ENCODE measurements at places on chromosomes 11 and 22.

DNA sequence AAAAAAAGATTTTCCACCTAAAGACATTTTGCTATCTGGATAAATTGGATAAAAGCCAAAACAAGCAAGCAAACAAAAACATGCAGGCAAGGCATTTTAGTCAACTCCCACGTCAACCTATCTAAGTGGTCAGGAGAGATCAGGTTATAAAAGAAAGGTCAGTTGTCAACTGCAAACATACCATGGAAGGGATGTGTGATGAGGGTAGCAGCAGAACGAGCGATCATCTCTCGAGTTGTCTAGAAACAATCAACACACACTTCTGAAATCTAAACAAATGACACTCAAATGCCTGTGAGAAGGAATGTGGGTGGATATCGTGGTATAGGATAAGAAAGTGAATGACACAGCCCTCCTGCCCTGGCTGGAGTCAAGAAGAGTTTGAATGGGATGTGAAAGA is 10.9 kb downstream of the MTCH2 start:
- no peak for DNase-seq

DNA sequence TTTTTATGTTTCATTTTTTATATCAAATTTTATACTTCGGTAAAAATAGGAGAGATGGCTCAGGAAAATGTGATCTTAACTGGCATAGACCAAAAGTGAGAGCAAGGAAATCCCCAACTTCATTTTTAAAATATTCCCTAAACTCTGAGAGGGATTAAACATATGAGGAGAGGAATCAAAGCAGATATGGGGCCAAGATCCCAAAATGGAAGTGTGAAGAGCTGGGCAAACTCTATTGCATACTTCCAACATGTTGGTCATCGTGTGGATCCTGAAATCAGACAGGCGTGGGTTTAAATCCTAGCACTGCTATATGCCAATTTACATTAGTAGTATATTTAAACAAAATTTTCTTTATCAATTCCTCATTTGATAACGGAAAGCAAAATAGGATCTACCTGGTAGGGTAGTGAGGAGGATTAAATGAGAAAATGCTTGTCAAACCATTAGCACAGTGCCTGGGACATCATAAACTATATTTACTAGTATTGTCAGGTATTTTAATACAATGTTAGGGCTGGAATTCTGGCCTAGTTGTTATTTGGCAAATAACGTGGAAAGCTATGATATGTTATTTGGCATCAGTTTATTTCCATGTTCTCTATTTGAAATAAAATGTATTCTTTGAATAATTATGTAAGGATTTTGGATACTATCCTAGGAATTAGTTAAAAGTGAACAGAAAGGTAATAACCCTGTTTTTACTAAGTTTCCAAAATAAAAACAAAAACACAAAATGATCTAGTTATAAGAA is 392.8 kb upstream of the CCDC90B start:
- no peak for DNase-seq

GRCh38 chr22:44650806-44651205 is 51.2 kb upstream of the PRR5 start:
- DNase-seq: no peak

DNA sequence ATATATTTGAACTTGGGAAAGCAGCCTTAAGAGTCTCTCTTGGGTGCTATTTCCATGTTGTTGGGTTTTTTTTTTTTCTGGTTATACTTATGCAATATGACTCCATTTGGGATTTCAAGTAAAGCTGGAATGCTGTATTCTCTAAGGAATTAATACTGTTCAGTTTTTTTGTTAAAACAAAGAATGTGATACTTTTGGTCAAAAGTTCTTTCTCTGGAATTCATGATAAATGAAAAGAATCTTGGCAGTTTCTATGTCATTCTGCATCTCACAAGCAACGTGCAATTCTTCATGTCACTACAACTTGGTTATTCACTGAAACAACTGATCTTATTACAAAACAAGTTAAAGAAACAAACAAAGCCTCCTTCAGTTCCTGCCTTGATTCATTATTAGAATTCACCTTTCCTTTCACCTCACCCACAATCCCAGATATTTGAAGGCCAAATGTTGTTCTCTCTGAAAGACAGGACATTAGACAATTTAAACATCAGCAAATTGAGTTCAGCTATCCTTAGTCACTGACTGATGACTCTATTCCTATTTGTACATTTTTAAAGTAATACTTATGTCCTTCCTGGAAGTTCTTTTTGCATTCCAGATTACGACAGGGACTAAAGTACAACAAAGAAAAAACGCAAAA is 176.2 kb downstream of the SBF2 start:
- no peak for DNase-seq

GRCh38 chr11:112627588-112628045 is 333.6 kb upstream of the NCAM1 start:
- DNase-seq: peak; percentile 55

GRCh38 chr22:46001426-46002106 is 24.6 kb upstream of the WNT7B start:
- no peak for DNase-seq

- peak; percentile 15 for DNase-seq
Measured at GRCh38 chr11:95849087-95849825, 59.0 kb downstream of the CEP57 start.

GRCh38 chr11:26149585-26149984 is 182.3 kb upstream of the ANO3 start:
- DNase-seq: no peak

DNA sequence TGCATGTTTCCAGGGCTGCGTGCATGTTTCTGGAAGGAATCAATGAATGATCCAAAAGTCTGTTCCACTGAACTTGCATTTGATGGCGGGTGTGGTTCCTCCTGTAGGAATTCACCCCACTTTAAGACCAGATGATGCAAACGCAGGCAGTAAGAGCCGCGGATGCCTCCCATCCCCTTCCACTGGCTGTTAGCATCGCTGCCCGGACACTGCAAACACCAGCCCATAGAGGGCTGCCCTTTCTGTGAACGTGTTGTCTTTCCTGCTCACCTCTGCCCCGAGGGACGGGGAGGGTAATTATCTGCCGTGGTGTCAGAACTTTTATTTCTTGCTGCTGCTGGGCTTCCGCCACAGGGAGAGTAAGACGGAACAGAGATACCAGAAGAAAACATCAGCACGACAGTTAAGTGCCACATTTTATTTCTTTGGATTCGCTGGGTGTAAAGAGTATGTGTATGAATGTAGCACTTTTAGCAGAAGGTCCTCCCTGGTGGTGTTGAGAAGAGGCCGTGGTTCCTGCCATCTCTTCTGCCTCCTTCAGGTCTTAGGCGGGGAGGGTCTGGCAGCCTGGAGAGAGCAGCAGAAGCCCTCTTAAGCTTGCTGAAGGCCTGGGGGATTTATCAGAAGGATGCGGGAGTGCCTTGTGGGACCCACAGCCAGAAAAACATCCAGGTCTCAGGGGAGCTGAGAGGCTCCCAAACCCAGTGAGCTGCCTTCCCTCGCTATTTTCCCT is 53.2 kb upstream of the NECTIN1 start:
- DNase-seq: no peak

GRCh38 chr22:20064140-20064480 is 15.9 kb upstream of the DGCR8 start:
- no peak for DNase-seq

DNA sequence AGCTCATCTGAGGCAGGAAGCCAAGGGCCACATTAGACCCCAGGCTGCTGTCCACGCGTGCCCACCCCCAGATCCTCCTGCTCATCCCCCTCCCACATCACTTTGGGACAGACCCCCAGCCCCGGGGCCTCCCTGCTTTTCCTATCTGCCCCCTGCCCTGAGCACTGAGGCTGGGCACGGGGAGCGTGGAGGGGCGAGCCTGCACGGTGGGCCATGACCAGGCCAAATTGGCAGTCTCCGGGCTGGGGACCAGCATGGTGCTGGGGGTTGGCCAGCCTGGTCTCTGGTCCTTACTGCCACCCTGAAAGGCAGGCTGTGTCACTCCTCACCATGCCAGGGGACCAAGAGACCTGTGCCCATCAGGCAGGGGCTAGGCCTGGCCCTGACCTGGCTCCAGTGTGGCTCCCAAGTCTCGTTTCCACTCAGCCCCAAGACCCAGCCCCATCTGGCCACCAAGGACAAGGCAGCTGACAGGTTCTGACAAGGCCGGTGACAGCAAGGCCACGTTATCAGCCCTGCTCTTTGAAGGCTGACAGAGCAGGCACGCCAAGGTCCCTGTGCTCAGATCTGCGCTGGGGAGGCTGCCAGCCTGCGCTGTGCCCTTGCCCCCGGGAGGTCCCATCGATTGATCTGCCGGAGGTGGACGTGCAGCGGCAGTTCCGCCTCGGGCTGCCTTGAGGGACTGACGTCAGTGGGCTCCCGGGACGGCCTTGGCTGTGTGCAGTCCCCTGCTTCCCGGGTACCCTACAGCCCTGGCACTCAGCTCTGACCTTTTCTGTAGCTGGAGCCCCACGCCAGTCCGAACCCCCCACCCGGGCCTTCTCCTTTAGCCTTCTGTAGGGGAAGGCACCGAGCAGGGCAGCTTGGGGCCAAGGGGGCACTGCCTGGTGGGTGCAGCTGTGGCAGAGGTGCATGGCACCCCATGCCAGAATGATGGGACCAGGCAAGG is 3.6 kb downstream of the TNNI2 start:
- DNase-seq: no peak

GRCh38 chr11:14679662-14680061 is 36.1 kb downstream of the PDE3B start:
- no peak for DNase-seq

GRCh38 chr11:65526744-65527143 is 1.9 kb downstream of the SCYL1 start:
- DNase-seq: no peak

DNA sequence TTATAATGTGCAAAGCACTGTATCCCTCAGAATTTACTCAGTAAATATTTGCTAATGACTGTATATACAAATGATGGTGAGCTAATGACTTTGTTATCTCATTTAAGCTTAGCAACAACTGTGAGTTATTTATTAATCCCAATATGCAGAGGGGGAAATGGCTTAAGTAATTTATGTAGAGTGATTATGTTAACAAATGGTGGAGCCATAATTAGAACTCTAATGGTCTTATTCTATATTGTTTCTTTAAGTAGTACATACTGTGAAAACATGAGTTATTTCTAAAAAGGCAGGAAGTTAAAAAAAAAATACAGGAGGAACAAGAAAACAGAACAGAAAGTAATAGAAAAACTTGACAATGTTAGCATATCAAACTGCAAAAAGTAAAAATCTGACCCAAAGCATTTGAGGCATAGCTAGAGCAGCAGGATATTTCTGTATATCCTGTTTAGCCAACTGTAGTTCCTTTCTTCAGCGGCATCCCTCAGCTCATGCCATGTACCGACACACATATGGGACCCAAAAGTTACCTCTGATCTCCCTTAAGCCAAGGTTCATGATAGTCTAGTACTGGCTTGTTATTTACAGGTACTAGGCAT is 94.2 kb downstream of the FCHSD2 start:
- no peak for DNase-seq

DNA sequence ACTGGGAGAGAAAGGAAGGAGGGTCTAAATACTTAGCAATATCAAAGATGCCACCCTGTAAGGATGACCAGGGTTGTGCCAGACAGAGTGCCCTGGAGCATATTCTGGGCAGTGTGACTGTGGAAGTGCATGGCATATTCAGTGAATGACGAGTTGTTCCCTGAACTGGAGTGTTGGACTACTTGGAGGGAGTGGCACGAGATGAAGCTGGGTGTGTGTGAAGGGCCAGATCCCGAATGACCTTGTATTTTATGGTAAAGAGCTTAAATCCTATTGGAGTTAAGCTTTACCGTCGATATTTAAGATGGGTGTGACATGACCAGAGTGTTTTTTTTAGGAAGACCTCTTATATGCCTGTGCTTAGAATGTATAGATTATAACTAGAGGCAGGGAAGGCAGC is 48.8 kb downstream of the STIM1 start:
- no peak for DNase-seq

GRCh38 chr22:24305260-24305692 is 34.6 kb downstream of the SPECC1L start:
- no peak for DNase-seq
